ENCODE measurements at places on chromosomes 3 and 15.

- DNase-seq = no peak
These were observed 54.2 kb downstream of the ANKRD28 start for GRCh38 chr3:15743587-15744009.

- DNase-seq = no peak
These were observed 39.5 kb downstream of the EIF4E3 start for GRCh38 chr3:71685686-71686085.

- no peak for DNase-seq
These were observed 201.3 kb downstream of the RBMS3 start for GRCh38 chr3:29481969-29482767.

- no peak for DNase-seq
These were observed 4.9 kb upstream of the TJP1 start for GRCh38 chr15:29826908-29827820.

GRCh38 chr3:149850787-149851584 is 38.0 kb downstream of the RNF13 start:
- peak; percentile 16 for DNase-seq

DNA sequence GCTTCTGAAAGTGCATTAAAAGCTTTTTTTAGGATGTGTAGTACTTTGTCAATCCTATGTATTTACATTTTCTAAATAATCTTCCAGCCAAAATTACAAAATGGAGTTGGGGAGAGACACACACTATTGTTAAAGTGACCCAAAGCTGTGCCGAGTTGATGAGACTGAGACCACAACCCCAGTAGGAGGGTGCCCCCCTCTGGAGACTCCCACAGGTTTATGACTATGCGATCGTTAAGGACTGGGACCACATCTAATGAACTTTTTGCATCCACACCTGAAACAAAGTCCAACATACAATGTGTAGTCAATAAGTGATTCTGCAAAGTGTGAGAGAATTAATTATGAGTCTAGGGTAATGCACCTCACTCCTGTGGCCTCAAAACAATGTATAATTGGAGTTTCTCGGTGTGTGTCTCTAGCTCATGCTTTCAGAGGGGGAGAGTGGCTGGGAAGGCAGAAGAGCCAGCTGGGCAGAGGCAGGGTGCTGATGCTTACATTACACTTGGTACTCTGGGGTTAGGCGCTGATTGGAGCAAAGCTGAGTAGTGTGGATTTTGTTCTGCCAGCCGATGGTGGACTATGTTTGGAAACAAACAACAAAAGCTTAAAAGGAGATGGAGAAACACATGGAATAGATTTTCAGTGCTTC is 102.8 kb downstream of the KCNH8 start:
- no peak for DNase-seq

- no peak for DNase-seq
These were observed 109.7 kb upstream of the GADL1 start for GRCh38 chr3:31004025-31004678.

DNA sequence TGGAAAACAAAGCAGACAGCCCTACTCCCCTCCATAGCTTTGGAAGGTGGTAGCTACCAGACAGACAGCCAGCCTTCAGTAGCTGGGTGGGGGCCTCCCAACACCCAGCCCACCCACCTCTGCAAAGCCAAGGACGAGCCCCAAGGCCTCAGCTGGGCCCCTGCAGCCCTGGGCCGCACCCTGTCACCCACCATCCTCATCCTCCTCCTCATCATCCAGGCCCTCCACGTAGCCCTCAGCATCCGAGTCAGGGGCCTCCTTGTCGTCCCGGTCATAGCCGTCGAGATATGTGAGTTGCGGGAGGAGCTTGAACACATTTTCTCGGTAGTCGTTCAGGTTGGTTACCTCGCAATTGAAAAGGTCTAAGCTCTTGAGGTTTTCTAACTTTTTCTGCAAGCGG is 36.5 kb downstream of the ANP32A start:
- DNase-seq = no peak

GRCh38 chr3:48592519-48593087 is 2.5 kb downstream of the COL7A1 start:
- DNase-seq = no peak

DNA sequence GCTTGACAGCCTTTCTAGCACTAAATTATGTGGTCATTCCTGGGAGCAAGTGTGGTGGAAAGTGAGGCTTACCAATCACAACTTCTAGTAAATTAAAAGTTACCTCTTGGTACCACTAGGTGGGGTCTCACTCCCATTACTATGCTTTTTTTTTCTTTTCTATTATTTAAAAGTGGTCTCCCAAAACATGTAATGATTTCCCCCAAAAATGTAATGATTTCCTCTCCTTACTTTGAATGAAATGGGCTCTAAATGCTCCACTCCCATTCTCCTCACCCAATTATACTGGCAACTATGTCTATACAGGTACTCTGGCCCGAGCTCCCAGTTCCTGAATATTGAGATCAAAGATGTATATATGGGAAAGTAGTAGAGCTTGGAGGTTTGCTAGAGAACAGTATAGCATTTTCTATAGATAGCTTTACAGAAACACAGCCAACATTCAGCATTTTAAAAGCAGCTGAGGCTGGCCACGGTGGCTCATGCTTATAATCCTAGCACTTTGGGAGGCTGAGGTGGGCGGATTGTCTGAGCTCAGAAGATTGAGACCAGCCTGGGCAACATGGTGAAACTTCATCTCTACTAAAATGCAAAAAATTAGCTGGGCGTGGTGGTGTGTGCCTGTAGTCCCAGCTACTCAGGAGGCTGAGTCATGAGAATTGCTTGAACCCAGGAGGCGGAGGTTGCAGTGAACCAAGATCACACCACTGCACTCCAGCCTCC is 70.9 kb downstream of the DCUN1D1 start:
- DNase-seq = peak; percentile 16

DNA sequence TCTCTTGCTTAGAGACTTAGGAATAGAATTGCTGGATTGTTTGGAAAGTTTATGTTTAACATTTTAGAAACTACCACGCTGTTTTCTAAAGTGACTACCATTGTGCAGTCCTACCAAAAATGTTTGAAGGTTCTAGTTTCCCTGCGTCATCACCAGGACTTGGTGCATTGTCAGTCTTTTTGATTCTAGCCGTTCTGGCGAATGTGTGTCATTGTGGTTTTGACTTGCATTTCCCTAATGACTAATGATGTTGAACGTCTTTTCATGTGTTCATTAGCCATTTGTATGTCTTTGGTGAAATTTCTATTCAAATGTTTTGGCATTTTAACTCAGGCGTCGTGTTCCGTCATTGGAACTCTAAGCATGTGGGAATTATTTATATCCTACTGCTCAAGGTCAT is 58.0 kb downstream of the CHD2 start:
- no peak for DNase-seq

DNA sequence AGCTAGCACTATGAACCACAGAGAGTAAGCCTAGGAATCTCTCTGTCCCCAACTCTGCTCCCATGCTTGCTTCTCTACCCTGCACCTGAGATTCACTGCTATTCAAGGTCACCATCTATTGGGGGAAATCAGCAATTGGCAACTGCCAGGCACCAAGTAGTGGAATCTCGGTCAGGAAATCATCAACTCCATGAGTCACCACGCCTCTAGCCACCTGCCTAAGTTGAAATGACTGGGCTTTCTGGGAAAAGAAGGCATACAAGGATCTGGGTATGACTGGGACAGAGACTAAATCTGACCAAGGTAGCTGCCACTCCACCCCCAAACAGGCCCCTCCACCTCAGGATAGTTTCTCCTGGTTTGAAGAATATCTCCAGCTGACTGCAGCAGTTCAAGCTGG is 464.1 kb upstream of the CBLB start:
- no peak for DNase-seq

DNA sequence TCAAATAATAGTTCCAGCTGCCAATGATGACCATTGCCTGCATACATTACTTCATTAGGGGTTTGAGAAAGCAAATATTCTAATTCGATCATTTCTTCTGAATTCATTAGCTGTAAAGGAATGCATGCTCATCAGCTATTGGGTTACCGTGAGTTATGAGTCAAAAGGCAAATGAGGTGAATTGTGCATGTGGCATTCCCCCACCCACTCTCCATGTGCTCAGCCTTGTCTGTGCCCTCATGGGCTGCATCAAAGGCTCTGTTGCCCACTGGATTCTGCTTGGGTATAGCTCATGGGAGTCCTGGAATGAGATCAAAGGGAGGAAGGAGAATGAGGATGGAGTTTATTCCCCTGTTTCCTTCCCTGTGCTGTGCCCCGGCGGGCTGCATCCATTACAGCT is 99.3 kb upstream of the CHRNA7 start:
- no peak for DNase-seq

GRCh38 chr3:170721563-170721962 is 135.7 kb upstream of the SLC7A14 start:
- DNase-seq = no peak

DNA sequence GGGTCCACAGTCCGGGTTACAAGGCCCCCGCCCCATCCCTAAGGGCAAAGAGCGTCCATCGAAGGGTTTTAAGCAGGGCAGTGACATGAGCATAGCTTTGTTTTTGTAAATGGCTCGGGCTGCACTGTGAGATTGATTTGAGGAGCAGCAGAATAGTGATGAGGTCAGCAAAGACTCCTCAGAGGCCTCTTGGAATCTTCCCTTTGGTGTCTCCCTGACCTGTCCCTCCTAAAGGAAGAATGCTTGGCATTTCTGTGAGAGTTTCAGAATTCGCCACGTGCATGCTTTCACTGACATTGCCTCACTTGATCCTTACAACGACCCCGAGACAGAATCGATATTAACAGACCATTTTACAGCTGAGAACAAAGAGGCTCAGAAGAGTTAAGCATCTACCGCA is 20.3 kb downstream of the LAMP3 start:
- DNase-seq = no peak

Measured in cerebellar cortex (tissue), 1 donor.